ENCODE measurements at places on chromosomes 16 and 17. TPM values are rescaled to one million over a fixed set of nuclear protein-coding genes. Genes with fewer than 3 reads are reported as not detected.

- H3K4me3 ChIP-seq: no peak overlapping the region
- H3K27me3 ChIP-seq: no peaks in the 10 kb centered on the region
- no peak overlapping the region for H3K27ac ChIP-seq
- no peaks in the 10 kb centered on the region for H3K4me1 ChIP-seq
- no peaks in the 10 kb centered on the region for H3K36me3 ChIP-seq
Observed at GRCh38 chr17:67554634-67555033, 163.1 kb upstream of the NOL11 start.

GRCh38 chr16:535446-536405 lies 8.2 kb downstream of the CAPN15 start:
- no peaks in the 10 kb centered on the region for H3K36me3 ChIP-seq
- H3K4me3 ChIP-seq: no peak overlapping the region
- no peak overlapping the region for H3K27ac ChIP-seq
- no peak for DNase-seq
- H3K4me1 ChIP-seq: no peaks in the 10 kb centered on the region

DNA sequence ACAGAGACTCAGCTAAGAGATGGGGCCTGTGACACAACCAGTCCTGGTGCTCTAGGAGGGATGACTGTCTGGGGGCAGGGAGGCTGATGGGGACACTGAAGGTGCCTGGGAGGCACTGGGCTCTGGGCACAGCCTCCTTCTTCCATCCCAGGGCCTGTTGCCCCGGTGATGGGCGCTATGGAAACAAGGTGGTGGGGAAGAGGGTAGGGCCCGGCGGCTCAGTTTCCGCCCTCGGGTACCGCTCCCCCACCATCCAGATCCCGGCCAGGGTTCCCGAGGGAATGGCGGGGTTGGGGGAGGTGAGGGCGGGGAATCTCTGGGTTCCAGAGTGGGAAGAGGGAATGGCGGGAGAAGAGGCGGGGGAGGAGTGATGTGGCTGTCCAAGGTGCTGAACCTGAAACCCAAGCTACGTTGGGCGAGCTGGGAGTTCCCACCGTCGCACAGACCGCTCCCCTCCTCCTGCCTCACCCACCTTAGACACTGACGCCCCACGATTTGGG lies 981 bp downstream of the KCNH4 start:
- no peak overlapping the region for H3K27ac ChIP-seq
- DNase-seq: peak; percentile 90
- peaks cover 75% of the 10 kb centered on the region for H3K27me3 ChIP-seq

The CCDC43 gene
- total RNA-seq: 31.3 TPM

DNA sequence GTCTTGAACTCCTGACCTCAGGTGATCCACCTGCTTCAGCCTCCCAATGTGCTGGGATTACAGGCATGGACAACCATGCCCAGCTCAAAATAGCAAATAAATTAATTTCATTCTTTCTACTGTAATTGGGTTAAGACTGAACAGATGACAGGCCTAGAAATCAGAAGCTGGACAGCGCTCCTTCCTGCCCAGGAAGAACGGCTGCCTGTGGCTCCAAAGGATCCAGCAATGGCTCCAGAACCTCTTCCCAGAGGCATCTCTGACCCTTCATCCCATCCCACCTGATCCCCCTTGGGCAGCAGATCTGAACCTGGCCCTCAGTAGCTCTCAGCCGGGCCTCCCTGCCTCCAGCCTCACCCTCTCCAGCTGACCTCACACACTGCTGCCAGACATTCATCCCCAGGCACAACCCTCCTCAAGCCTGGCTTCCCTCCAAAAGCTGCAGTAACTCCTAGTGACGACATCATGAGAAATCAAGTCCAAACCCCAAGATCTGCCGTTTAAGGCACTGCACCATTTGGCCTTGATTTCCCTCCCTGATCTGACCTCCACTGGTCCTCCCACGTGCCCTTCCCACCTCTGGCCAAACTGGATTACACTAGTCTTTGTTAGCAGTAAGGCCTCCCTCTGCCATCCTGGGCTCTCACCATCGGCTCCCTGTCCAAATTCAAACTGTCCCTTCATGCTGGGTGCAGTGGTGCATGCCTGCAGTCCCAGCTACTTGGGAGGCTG lies 3.1 kb upstream of the MIF4GD start:
- H3K36me3 ChIP-seq: no peaks in the 10 kb centered on the region
- peaks cover 4% of the 10 kb centered on the region for H3K4me1 ChIP-seq
- no peak overlapping the region for H3K4me3 ChIP-seq
- peaks cover 8% of the 10 kb centered on the region for H3K27me3 ChIP-seq

- H3K4me3 ChIP-seq: no peak overlapping the region
- H3K27ac ChIP-seq: no peak overlapping the region
- peak; percentile 32 for DNase-seq
- no peaks in the 10 kb centered on the region for H3K4me1 ChIP-seq
Observed at GRCh38 chr16:8505327-8505991, 84.9 kb downstream of the TMEM114 start.

DNA sequence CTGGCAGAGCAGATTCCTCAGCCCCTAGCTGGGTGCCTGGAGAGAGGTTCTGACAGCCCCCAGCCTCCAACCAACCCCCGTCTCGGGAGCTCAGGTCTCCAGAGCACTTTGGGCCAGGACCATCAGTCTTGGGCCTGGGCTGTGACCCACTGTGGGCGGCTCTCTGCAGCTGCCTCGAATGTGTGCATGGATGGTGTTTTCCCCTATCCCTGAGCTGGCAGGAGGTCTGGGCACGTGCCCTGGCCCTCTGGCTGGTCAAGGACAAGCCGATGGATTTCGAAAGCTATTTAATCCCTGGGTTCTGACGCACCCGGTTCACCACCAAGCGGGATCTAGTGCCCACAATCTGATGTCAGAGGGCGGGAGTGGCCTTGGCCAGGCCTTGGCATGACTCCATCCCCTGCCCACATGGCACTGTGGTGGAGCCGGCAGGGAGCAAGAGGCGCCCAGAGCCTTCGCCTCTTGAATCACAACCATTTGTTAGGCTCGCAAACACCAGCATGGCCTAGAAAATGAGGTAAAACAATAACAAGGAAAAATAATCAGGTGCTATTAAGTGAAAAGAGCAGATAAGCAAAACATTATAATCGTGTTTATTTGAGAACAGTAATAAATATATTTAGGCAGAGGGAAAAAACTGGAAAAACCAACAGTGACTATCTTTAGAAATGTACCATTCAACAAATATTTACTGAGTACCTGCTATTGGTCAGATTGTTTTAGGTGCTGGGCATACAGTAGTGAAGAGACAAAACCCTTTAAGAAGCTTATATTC lies 69.3 kb upstream of the TOB1 start:
- H3K27ac ChIP-seq: no peak overlapping the region
- peaks cover 11% of the 10 kb centered on the region for H3K27me3 ChIP-seq
- H3K36me3 ChIP-seq: no peaks in the 10 kb centered on the region
- no peak for DNase-seq
- peaks cover 11% of the 10 kb centered on the region for H3K4me1 ChIP-seq
- no peak overlapping the region for H3K4me3 ChIP-seq

DNA sequence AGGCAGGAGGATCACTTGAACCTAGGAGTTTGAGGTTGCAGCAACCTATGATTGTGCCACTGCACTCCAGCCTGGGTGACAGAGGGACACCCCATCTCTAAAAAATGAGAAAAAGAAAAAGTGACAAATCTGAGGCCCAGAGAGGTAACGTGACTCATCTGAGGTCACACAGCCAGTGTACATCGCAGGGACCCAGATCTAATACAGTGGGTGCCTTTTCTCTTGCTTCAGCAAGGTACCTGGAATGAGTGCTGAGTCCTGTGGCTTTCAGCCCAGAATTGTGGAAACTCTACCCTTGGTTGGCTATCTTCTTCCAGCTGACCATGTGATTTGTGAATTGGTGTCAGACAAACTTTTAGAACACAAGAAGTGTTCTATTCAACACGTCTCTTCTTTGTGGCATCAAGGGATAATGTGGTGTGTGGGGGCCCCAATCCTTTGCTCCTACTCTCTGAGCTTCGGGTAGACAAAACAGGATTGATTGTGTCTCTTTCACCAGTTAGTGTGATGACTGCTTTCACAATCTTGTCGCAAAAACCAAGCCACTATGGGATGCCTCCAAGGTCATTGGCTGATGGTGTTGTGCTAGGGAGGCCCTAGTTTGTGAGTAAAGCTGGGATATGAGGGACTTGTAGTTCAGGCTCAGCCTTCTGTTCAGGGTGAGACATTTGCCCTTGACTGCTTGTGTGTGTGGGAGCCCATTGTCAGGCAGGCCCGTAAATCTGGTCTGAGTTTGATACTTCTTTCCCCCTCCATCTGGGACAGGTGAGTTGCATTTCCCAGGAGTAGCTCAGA lies 71.0 kb downstream of the MSI2 start:
- no peak overlapping the region for H3K4me3 ChIP-seq
- H3K27ac ChIP-seq: no peak overlapping the region
- peaks cover 43% of the 10 kb centered on the region for H3K4me1 ChIP-seq
- H3K36me3 ChIP-seq: no peaks in the 10 kb centered on the region
- no peak for DNase-seq
- no peaks in the 10 kb centered on the region for H3K27me3 ChIP-seq

- no peak overlapping the region for H3K27ac ChIP-seq
- no peak for DNase-seq
- H3K4me1 ChIP-seq: no peaks in the 10 kb centered on the region
- no peaks in the 10 kb centered on the region for H3K27me3 ChIP-seq
- no peak overlapping the region for H3K4me3 ChIP-seq
Observed at GRCh38 chr17:42584880-42585279, 7.4 kb upstream of the PSMC3IP start.

- no peak overlapping the region for H3K27ac ChIP-seq
- no peaks in the 10 kb centered on the region for H3K36me3 ChIP-seq
- no peaks in the 10 kb centered on the region for H3K4me1 ChIP-seq
- peaks cover 10% of the 10 kb centered on the region for H3K27me3 ChIP-seq
- peak; percentile 75 for DNase-seq
Observed at GRCh38 chr16:21156767-21157467, 1.6 kb upstream of the LDAF1 start.

- H3K4me1 ChIP-seq: no peaks in the 10 kb centered on the region
- no peak overlapping the region for H3K4me3 ChIP-seq
- DNase-seq: no peak
- no peaks in the 10 kb centered on the region for H3K36me3 ChIP-seq
- H3K27ac ChIP-seq: no peak overlapping the region
Observed at GRCh38 chr16:19672378-19672777, 45.6 kb downstream of the KNOP1 start.

The SDR42E2 gene
- total RNA-seq: not detected

DNA sequence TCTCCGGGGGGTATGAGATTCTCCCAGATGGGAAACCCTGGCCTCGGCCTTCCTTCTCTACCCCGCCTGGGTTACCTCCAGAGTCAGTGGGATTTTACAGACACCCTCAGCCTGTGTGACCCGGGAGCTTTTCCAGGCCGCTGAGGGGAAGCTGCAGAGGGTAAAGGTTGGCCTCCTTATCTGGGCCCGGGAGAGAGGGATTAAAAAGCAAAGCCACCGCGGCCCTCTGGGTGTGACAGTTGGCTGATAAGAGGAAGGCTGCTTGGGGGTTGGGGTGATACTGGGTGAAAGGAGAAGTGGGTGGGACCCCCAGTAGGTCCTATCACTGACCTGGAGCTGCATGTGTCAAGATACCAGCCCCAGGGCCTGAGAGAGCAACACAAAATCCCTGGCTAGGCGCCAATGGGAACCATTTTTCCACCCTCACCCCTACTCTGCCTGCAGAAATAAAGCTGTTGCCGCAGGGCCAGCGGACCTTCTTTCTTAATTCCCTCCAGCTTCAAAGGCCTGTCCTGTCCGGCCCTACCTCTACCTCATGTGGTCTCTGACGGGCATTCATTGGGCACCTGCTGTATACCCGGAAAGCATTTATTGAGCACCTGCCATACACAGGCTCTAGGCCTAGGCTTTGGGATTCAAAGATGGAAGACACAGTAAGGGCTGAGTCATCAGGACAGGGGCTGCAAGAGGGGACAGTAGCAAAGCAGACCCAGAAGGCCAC lies 77.6 kb upstream of the GSE1 start:
- H3K27ac ChIP-seq: no peak overlapping the region
- H3K27me3 ChIP-seq: no peaks in the 10 kb centered on the region
- H3K4me1 ChIP-seq: peaks cover 20% of the 10 kb centered on the region
- H3K36me3 ChIP-seq: no peaks in the 10 kb centered on the region
- H3K4me3 ChIP-seq: no peak overlapping the region

The GRAPL gene
- not detected for total RNA-seq

The HSD11B2 gene
- 1.6 TPM for total RNA-seq

- no peaks in the 10 kb centered on the region for H3K27me3 ChIP-seq
- H3K27ac ChIP-seq: no peak overlapping the region
- no peaks in the 10 kb centered on the region for H3K36me3 ChIP-seq
- peaks cover 9% of the 10 kb centered on the region for H3K4me1 ChIP-seq
- no peak overlapping the region for H3K4me3 ChIP-seq
- DNase-seq: no peak
Observed at GRCh38 chr17:29771546-29771945, 148.8 kb upstream of the CORO6 start.

- peaks cover 19% of the 10 kb centered on the region for H3K4me1 ChIP-seq
- H3K27me3 ChIP-seq: no peaks in the 10 kb centered on the region
- H3K36me3 ChIP-seq: peaks cover 16% of the 10 kb centered on the region
- no peak for DNase-seq
- H3K4me3 ChIP-seq: no peak overlapping the region
- H3K27ac ChIP-seq: no peak overlapping the region
Observed at GRCh38 chr16:30104492-30104891, 8.5 kb upstream of the YPEL3 start.

- H3K36me3 ChIP-seq: no peaks in the 10 kb centered on the region
- no peak overlapping the region for H3K27ac ChIP-seq
- H3K4me1 ChIP-seq: no peaks in the 10 kb centered on the region
- no peaks in the 10 kb centered on the region for H3K27me3 ChIP-seq
- H3K4me3 ChIP-seq: no peak overlapping the region
Observed at GRCh38 chr17:60506312-60506711, 19.7 kb downstream of the APPBP2 start.

- H3K36me3 ChIP-seq: no peaks in the 10 kb centered on the region
- no peak overlapping the region for H3K27ac ChIP-seq
- H3K4me3 ChIP-seq: peak overlapping the region; percentile 85
- no peak for DNase-seq
Observed at GRCh38 chr17:80415626-80416137, 715 bp downstream of the ENDOV start.

DNA sequence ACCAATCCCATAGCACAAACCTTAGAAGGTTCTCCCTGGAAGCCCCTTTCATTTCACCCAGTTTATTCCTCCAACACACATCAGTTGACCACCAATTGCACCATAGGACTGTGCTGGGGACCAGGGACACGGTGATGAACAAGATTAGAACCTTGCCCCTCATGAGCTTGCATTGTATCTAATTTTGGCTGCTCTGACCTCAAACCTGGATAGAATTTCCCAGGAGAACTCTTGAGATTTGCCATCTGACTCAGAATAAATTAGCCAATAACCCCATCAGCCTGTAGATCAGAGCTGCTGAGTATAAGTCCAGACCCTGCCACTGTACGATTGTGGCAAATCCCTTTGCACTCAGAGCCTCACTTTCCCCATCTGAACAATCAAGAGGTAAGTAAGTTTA lies 52.1 kb downstream of the CDH11 start:
- H3K4me1 ChIP-seq: peaks cover 28% of the 10 kb centered on the region
- H3K4me3 ChIP-seq: no peak overlapping the region
- no peak overlapping the region for H3K27ac ChIP-seq
- no peaks in the 10 kb centered on the region for H3K36me3 ChIP-seq
- H3K27me3 ChIP-seq: no peaks in the 10 kb centered on the region

The C16orf92 gene
- total RNA-seq: not detected

The CACNG3 gene
- not detected for total RNA-seq

The KRT13 gene
- not detected for total RNA-seq
